ENCODE measurements at places on chromosomes 13 and 19.

DNA sequence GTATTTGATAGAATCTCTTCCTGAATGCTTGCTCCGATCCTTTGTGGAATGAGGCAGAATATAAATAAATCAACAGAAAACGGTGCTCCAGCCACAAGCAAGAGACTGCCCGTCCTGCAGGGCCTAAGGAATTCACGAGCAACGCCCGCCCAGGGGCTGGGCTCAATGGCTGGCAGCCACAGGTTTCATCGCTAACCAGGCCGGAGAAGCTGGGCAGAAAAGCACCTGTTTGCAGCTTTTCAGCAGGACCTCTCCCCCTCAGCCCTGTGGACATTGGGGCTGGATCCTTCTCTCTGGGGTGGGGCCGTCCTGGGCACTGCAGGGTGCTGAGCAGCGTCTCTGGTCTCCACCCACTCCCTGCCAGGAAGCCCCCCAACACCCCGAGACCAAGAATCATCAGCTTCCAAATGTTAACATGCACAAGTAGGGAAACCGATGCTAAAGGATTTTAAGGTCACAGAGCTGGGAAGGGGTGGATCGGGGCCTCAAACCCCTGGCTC is 102.5 kb downstream of the GADD45B start:
- no peak overlapping the region for H3K4me3 ChIP-seq
- peaks cover 29% of the 10 kb centered on the region for H3K4me1 ChIP-seq
- DNase-seq, result peak; percentile 88
- H3K27me3 ChIP-seq, result no peaks in the 10 kb centered on the region
- H3K36me3 ChIP-seq, result no peaks in the 10 kb centered on the region

GRCh38 chr13:21823949-21824348 is 153.1 kb downstream of the FGF9 start:
- H3K27me3 ChIP-seq, result no peaks in the 10 kb centered on the region
- peak; percentile 20 for DNase-seq

DNA sequence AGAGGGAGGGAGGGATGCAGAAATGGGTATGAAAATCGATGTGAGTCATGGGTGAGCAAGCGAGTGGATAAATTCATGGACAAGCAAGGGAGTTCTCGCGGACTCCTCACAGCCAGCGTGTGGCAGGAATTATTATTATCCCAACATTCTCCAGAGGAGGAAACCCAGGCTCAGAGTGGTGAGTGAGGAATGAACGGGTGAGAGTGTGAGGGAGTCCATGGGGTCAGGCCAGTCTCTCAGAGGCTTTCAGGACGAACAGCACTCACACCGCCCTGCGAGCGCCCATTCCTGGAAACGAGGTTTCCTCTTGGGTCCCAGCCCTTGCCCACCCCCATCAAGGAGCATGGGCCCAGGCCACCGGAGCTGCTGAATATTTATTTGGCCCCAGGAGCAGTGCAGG is 6.3 kb upstream of the DNAAF3 start:
- no peak overlapping the region for H3K4me3 ChIP-seq
- H3K36me3 ChIP-seq, result no peaks in the 10 kb centered on the region
- H3K4me1 ChIP-seq, result peaks cover 7% of the 10 kb centered on the region
- peaks cover 19% of the 10 kb centered on the region for H3K27me3 ChIP-seq

DNA sequence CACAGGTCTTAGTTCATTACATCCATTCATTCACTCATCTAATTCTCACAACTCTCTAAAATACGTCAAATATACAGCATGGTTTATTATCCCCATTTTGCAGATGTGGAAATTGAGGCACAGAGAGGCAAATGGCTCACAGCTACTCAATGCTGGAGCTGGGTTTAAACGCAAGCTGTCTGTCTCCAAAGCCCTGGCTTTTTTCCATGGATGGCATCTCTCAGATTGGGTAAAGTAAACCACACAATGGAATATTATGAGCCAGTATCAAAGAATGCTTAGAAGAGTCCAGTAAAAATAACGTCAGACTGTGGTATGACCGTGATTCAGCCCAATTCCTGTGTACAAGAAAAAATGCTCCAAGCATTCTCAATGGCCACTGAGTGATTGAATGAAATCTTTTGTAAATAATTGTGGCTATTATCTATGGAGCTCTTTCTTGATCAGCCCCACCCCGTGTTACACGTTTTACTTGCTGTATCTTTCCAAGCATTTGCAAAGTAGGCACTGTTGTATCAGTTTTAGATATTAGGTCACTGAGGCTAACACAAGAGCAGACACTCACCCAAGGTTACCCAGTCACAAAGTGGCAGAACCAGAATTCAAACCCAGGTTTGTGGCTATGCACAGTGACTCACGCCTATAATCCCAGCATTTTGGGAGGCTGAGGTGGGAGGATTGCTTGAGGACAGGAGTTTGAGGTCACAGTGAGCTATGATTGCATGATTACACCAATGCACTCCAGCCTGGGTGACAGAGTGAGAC is 5.5 kb upstream of the ACP7 start:
- H3K4me3 ChIP-seq, result no peak overlapping the region
- no peaks in the 10 kb centered on the region for H3K36me3 ChIP-seq
- peak; percentile 90 for DNase-seq
- no peak overlapping the region for H3K27ac ChIP-seq
- no peaks in the 10 kb centered on the region for H3K4me1 ChIP-seq
- peaks cover 5% of the 10 kb centered on the region for H3K27me3 ChIP-seq

DNA sequence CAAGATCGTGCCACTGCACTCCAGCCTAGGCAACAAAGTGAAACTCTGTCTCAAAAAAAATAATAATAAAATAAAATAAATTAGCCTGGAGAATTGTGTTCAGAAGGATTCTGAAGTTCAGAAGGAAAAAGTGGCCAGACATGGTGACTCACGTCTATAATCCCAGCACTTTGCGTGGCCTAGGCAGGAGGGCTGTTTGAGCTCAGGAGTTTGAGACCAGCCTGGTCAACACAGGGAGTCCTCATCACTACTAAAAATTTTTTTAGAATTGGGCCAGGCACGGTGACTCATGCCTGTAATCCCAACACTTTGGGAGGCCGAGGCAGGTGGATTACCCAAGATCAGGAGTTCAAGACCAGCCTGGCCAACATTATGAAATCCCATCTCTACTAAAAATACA is 6.0 kb downstream of the RDH8 start:
- no peaks in the 10 kb centered on the region for H3K36me3 ChIP-seq
- H3K4me3 ChIP-seq, result no peak overlapping the region
- no peaks in the 10 kb centered on the region for H3K4me1 ChIP-seq
- H3K27me3 ChIP-seq, result no peaks in the 10 kb centered on the region
- DNase-seq, result no peak
- no peak overlapping the region for H3K27ac ChIP-seq

DNA sequence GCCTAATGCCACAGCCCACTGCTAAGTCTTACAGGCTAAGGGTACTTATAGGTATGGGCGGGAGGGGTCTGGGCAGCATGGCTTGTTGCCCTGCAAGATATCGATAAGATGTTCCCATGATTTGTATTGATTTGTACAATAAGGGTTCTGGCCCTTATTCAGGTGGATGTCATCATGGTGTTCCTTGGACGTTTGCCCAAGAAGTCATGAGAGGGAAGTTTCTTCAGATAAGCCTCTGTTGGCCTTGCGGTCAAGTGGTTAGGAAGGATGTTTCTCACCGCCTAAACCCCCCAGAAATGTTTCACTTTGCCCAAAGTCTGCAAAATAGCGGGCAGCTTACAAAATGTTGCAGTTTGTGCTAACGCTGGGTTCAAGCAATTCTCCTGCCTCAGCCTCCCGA is 7.3 kb downstream of the PARP4 start:
- no peak overlapping the region for H3K4me3 ChIP-seq
- H3K4me1 ChIP-seq, result no peaks in the 10 kb centered on the region
- no peaks in the 10 kb centered on the region for H3K27me3 ChIP-seq
- no peak for DNase-seq
- H3K36me3 ChIP-seq, result peaks cover 3% of the 10 kb centered on the region
- no peak overlapping the region for H3K27ac ChIP-seq

DNA sequence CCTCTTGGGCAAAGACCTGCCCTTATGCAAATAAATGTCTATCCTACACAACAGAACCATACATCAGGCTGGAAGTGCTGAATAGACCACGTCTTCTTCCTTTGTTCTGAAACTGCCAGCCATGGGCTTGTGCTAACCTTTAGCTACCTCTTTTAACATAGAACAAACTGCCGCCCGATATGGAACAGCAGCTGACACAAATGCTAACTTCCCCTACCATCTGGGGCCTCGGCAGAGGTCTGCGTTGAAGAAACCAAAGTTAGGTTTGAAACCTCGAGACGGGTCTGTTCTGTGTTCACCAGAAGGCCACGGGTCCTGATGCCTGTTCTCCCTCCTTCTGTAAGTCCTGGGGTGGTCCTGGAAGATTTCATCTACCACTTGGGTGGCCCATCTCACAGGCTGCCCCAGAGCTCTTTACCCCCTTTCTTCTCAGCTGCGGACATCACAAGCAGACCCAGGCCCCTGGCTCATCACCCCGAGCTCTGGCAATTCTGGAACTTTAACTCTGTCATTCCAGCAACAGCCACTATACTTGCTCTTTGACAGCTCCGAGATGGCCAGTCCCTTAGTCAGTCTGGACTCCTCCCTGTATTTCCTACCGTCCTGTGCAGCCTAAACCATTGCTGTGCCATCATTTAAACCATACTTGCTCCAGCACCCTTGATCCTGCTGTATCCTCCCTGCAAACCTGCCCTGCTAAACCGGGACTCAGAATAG is 146.7 kb downstream of the USP12 start:
- H3K36me3 ChIP-seq, result no peaks in the 10 kb centered on the region
- no peak overlapping the region for H3K4me3 ChIP-seq
- no peaks in the 10 kb centered on the region for H3K27me3 ChIP-seq
- DNase-seq, result no peak
- H3K4me1 ChIP-seq, result peaks cover 2% of the 10 kb centered on the region

DNA sequence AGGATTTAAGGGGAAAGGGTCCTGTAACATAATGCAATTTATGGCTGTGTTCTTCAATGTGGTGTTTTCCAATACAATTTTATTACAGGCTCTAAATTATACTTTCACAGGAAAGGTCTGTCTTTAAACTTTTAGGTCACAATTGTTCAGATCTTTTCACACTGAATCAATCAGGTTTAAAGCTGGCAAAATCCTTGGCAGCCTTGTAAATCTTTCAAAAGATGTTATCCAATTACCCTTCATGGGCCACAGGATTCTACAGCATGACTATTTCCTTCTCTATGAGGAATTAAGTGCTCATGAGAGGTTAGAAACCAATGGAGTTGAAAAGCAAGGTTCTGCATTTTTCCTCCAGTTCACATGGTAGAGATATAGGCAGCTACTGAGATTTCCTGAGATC is 211.5 kb upstream of the MIR17HG start:
- no peaks in the 10 kb centered on the region for H3K4me1 ChIP-seq
- H3K27me3 ChIP-seq, result no peaks in the 10 kb centered on the region
- no peak for DNase-seq
- no peaks in the 10 kb centered on the region for H3K36me3 ChIP-seq
- peak overlapping the region; percentile 89 for H3K27ac ChIP-seq

GRCh38 chr13:50140153-50140552 is 124.9 kb downstream of the KCNRG start:
- no peaks in the 10 kb centered on the region for H3K27me3 ChIP-seq
- no peaks in the 10 kb centered on the region for H3K36me3 ChIP-seq
- no peaks in the 10 kb centered on the region for H3K4me1 ChIP-seq
- H3K4me3 ChIP-seq, result no peak overlapping the region
- no peak for DNase-seq
- H3K27ac ChIP-seq, result no peak overlapping the region

- no peak overlapping the region for H3K27ac ChIP-seq
- H3K4me3 ChIP-seq, result no peak overlapping the region
- no peaks in the 10 kb centered on the region for H3K36me3 ChIP-seq
- H3K4me1 ChIP-seq, result peaks cover 31% of the 10 kb centered on the region
Observed at GRCh38 chr19:1860821-1861598, 2.4 kb downstream of the KLF16 start.

GRCh38 chr13:42312817-42313431 is 41.0 kb downstream of the AKAP11 start:
- H3K36me3 ChIP-seq, result peaks cover 4% of the 10 kb centered on the region
- H3K4me1 ChIP-seq, result no peaks in the 10 kb centered on the region
- no peaks in the 10 kb centered on the region for H3K27me3 ChIP-seq
- no peak overlapping the region for H3K4me3 ChIP-seq
- DNase-seq, result no peak

GRCh38 chr19:18292462-18292809 is 11.0 kb upstream of the JUND start:
- H3K36me3 ChIP-seq, result no peaks in the 10 kb centered on the region
- H3K27ac ChIP-seq, result peak overlapping the region; percentile 99
- no peaks in the 10 kb centered on the region for H3K27me3 ChIP-seq
- H3K4me3 ChIP-seq, result peak overlapping the region; percentile 71
- peak; percentile 81 for DNase-seq

GRCh38 chr19:1057176-1057855 is 9.7 kb upstream of the ARHGAP45 start:
- H3K4me3 ChIP-seq, result peak overlapping the region; percentile 33
- peak; percentile 33 for DNase-seq
- peaks cover 46% of the 10 kb centered on the region for H3K36me3 ChIP-seq
- H3K4me1 ChIP-seq, result no peaks in the 10 kb centered on the region

DNA sequence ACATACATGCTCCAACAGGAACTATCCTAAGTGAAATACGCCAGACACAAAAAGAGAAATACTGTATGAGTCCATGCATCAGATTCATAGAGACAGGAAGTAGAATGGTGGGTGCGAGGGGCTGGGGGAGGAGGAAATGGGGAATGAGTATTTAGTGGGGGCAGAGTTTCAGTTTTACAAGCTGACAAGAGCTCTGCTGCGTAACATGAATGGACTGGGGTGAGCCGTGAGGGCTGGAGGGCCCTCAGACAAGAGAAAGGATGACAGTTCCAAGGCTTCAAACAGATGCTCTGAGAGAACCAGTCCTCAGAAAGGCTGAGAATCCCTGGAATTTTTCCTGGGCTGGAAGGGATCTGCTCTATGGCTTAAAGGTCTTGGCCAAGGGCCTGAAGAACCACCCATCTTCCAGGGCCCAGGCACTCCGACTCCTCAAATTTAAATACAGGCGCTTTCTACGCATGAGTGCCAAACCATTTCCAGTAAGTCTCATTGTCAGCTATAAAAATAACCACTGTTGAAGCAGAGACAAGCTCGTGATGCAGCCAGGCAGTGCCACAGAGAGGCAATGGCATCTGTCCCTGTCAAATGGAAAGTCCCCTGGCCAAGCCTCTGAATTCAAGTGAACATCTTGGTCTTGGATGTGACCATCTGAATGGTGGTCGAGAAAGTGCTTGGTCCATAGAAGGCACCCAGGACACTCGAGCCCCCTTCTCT is 17.5 kb downstream of the KLF2 start:
- no peak for DNase-seq
- H3K27ac ChIP-seq, result no peak overlapping the region
- H3K4me3 ChIP-seq, result no peak overlapping the region
- no peaks in the 10 kb centered on the region for H3K36me3 ChIP-seq
- no peaks in the 10 kb centered on the region for H3K4me1 ChIP-seq

All from trophoblast cell (in vitro differentiated cells and primary cell).